ENCODE measurements at places on chromosomes 2 and 18. TPM values are rescaled to one million over a fixed set of nuclear protein-coding genes. Genes with fewer than 3 reads are reported as not detected.
A peak's percentile ranks its signal among the peaks of the same experiment; 100 is the strongest.

GRCh38 chr2:159186462-159186861, 100.0 kb downstream of the WDSUB1 start:
- no peak for DNase-seq

- DNase-seq: no peak
Observed at GRCh38 chr2:212117926-212118325, 420.7 kb downstream of the ERBB4 start.

The LRP1B gene
- 0.06 TPM for total RNA-seq

DNA sequence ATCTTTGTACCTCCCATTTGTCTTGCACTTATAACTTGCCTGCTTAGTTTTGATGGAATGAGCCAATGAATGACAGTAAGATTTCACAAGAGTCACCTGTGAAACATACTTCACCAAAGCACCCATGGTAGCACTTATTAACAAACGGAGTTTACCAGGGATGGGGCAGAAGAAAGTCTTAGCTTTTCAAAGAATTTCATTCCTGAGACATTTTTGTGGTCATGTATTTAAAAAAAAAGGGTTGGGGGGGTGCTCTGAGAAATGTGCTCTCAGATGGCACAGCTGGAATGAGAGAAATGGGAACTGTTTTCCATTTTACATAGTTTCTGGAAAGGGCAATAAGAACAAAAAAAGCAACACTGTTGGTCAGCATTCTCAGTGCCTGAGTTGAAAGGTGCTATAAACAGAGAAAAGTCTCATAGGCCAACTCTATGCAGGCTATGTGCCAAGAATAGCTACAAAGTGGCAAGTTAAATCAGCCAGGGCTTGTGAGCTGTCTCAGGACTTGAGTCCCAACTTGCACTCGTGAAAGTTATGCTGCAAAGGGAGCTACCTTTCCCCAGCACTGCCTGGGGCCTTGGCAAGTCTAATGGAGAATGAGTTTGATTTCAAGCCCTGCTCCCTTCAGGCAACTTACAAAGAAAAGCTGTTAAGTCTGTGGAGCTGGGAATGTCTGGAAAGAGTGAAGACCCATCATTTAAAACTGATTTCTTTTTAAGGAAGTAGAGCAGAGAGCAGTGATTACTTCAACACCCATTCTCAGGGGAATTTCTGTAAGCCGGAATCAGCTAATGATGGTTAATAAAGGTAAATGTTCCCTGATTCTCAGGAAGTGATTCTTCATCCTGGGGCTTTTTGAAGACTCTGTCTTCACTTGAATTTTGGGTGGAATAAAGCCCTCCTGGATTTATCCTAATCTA, 170.6 kb downstream of the SLC8A1 start:
- DNase-seq: no peak

DNA sequence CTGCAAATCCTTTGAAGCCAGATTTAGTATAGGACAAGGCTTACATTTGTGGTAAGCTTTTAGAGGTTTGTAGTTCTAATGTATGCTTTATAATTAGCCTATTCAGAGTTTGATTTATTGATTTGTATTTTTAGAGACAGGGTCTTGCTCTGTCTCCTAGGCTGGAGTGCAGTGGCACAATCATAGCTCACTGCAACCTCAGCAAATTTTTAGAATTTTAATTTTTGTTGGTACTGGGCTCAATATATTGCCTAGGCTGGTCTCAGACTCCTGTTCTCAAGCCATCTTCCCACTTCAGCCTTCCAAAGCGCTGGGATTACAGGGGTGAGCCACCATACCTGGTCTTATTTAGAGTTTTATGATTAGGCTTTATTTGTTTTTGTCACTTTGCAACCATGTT, 4.5 kb downstream of the KCNJ13 start:
- DNase-seq: no peak

The EMILIN2 gene
- 36.2 TPM for total RNA-seq

DNA sequence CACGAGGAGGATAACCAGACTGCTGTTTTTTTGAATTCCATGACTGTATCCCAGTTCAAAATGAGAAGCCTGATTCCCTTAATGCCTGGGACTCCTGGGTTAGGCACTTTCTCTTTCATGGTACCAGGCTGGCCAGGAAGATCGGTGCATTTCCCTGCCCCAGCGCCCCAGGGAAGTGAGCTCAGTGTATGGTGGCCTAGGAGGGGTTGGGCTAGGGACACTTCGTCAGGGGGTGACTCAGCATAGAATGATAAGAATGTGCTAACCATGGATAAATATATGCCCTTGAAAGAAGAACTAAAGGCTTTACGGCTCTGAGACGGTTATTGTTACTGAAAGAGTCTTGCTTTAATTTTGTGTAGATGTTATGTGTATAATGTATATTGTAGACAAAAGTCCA, 27.5 kb upstream of the FAM237A start:
- DNase-seq: no peak

DNA sequence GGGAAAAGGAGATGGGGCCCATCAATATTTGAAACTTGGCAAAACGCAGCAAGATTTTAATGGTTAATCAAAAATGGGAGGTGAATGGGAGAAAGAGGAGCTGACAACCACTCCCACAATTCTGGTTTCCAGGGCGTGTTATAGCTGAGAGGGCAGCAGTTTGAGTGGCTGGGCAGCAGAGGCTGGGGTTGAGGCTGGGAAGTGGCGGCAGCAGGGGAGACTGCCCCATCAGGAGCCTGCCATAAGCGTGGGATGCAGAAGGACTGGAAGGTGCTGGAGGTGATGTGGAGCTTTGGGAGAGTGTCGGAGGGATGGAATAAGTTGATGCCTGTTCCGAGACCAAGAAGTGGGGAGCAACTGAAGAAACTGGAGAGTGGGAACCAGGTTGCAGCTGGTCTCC, 48.9 kb upstream of the SH3RF3 start:
- no peak for DNase-seq

DNA sequence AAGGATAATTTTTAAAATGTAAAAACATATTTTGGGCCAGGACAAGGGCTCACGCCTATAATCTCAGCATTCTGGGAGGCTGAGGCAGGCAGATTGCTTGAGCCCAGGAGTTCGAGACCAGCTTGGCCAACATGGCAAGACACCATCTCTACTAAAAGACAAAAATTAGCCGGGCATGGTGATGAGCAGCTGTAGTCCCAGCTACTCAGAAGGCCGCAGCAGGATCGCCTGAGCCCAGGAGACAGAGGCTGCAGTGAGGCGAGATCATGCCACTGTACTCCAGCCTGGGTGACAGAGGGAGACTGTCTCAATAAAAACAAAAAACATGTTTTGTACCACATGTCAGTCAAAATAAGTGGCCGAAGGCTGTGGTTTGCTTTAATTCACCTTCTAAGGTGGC, 122.5 kb downstream of the HDAC4 start:
- DNase-seq: no peak

DNA sequence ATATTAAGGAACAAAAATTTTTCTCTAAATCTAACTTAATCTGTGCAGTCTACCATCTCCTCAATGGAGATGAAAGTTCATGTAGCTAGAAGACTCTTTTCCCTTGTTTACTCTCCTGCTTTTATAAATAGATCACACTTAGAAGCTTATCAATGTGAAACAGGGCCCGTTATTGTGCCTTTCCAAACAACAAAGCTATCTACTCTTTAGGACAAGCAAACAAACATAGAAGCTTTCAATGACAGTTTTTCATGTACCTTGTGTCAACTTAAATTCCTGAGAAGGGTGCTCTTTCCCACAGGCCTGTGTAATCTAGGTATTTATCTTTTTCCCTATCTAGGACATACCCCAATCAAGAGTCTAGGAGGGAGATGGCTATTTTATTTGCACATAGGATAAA, 247.8 kb upstream of the CWC22 start:
- no peak for DNase-seq

GRCh38 chr2:231597014-231597611, 4.4 kb downstream of the TEX44 start:
- peak; percentile 88 for DNase-seq

The TSPYL6 gene
- not detected for total RNA-seq

DNA sequence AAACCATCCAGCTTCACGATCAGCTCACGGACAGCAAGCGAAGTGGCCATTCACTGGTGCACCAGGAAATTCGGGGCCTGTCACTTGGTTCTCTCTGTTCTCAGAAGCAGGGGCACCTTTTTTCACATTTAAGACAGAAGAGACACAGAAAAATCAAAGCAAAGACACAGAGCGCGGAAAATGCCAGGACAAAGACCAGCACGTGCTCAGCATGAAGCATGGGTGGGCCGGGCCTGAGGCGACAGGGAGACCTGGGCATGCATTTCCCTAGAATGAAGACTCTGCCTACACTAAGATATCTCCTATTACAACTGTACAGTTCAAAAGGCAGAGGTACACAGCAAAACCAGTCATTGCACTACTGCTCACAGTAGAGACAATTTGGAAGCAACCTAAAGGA, 117.4 kb upstream of the ID2 start:
- no peak for DNase-seq

The SPC25 gene
- 1.3 TPM for total RNA-seq

The FAM98A gene
- total RNA-seq: 29.7 TPM

DNA sequence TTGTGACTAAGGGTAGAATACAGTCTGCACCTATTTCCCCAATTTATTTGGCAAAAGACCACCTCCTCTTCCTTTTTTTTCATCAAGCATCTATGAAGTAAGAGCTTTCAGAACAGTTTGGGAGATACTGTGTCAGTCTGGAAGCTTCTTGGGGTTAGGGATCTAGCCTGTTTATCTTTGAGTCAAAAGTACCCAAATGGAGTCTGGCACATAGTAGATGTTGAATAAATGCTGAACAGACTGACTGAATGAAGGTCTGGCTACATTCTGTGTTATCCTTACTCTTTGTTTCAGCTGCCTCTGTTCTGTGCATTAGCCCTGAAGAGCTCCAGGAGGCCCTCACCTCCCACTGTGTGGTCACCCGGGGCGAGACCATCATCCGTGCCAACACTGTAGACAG, 223.2 kb downstream of the MYO3B start:
- peak; percentile 15 for DNase-seq

- no peak for DNase-seq
Observed at GRCh38 chr2:46955764-46956163, 40.2 kb upstream of the MCFD2 start.

DNA sequence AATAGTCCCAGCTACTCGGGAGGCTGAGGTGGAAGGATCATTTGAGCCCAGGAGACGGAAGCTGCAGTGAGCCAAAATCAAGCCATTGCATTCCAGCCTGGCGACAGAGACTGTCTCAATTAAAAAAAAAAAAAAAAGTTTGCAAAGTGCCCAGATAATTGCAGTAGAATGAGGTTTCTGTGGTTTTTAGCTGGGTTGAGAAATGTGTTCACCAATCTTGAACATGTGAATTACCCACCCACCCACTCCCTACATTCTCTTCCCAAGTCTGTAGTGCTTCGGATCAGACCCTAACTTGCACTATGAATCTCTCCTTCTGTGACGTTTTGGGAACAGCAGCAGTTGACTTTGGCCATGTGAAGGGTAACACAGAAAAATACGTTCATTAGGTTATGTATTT, 247.3 kb downstream of the PTGR3 start:
- DNase-seq: no peak

The CRYGC gene
- not detected for total RNA-seq

The TUBA3E gene
- total RNA-seq: not detected

- no peak for DNase-seq
Observed at GRCh38 chr2:139170406-139170805, 390.2 kb upstream of the NXPH2 start.

The GPR75 gene
- 2.3 TPM for total RNA-seq

- DNase-seq: no peak
Observed at GRCh38 chr2:124485659-124486058, 460.6 kb downstream of the CNTNAP5 start.

The TTN gene
- total RNA-seq: 38.5 TPM

The IGFBP5 gene
- 87.1 TPM for total RNA-seq

The KIF1A gene
- 0.40 TPM for total RNA-seq

GRCh38 chr2:191566344-191566743, 111.6 kb upstream of the NABP1 start:
- DNase-seq: peak; percentile 68

GRCh38 chr2:26067980-26068507, 34.2 kb downstream of the RAB10 start:
- no peak for DNase-seq

All from upper lobe of left lung (tissue), 6 donors.